ENCODE measurements at places on chromosomes 2 and 18.

- DNase-seq, result no peak
Measured at GRCh38 chr2:118723394-118723793, 124.1 kb downstream of the EN1 start.

DNA sequence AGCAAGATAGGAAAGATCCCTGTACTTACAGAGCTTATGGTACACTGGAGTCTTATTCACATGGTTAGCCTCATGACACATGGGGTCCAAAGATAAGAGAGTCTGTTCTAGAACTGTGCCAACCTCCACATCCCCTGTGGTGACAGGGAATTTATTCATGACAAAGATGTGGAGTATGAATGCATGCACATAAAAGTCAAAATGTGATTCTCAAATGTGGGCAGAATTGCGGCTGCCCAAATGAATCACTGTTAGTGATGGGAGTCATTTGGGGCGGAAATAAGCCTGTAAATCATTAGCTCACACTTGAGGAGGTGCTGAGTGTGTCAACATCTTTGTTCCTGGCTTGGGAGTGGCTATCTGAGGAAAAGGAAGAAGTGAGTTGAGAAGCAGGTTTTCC is 560.6 kb downstream of the SLC4A3 start:
- no peak for DNase-seq

GRCh38 chr2:24239553-24239952 is 64.7 kb downstream of the FAM228A start:
- no peak for DNase-seq

GRCh38 chr2:83640506-83640905 is 818.6 kb downstream of the SUCLG1 start:
- no peak for DNase-seq

GRCh38 chr2:1569879-1570450 is 156.7 kb downstream of the TPO start:
- DNase-seq, result no peak
